Epithelial cell of prostate (primary cell): ENCODE measurements at places on chromosomes 11 and 22.
A peak's percentile ranks its signal among the peaks of the same experiment; 100 is the strongest.

- DNase-seq = no peak
These were observed 23.6 kb downstream of the PDGFB start for GRCh38 chr22:39220890-39221850.

DNA sequence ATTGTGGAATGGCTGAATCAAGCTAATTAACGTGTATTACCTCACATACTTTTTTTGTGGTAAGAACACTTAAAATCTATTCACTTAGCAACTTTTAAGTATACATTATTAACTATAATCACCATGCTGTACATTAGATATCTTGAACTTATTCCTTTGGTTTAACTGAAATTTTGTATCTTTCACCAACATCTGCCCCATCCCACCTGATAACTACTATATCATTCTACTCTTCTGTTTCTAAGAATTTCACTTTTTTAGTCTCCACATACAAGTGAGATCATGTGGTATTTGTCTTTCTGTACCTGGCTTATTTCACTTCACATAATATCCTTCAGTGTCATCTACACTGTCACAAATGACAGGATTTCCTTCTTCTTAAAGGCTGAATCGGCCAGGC is 17.1 kb upstream of the VWA5A start:
- DNase-seq = no peak

- no peak for DNase-seq
These were observed 434 bp downstream of the BANF1 start for GRCh38 chr11:66002648-66003225.

DNA sequence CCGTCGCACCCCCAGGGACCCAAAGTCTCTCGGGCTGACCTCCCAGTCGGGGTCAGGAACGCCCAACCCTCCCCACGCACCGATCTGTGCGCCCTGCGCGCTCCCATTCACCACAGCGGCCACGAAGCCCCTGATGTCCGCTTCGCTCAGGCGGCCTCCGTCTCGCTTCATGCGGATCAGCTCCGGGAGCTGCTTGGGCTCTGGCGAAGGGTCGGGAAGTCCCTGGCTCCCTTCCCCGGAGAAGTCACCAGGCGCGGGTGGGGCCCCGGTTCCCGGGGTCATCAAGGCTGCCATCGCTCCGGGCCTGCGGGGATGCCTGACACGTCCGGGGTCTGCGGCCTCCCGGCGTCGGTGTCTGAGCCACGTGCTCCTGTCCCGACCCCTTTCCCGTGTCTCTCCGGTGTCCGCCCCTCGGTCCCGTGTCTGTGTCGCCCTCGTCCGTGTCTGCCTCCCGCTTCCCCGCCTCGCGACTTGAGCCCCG is 356 bp downstream of the TYMP start:
- DNase-seq = no peak

GRCh38 chr22:20781272-20781990 is 7.5 kb downstream of the SERPIND1 start:
- DNase-seq = peak; percentile 43

- no peak for DNase-seq
These were observed 155.1 kb downstream of the HIPK3 start for GRCh38 chr11:33412241-33412640.
